ENCODE measurements at places on chromosomes 2 and 18.

DNA sequence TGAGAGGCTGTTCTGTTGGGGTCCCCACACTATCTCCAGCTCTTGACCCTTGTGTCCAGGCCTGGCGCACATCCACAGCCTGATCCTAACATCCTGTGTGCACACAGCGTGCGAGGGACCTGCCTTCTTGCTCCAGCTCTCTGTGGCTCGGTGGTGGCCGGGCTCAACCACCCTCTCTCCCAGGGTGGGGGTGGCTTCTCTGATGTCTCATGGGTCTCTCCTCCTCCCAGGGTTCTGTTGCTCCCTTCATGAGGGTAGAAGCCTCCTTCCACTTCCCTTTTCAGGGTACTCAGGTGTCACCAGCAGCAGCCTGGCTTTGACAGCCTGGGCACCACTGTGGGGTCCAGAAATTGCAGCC lies 196.9 kb upstream of the RAB6C start:
- no peak for DNase-seq

GRCh38 chr2:179521944-179522343 lies 257.3 kb upstream of the SESTD1 start:
- DNase-seq = no peak

GRCh38 chr2:1784087-1784486 lies 39.8 kb upstream of the PXDN start:
- DNase-seq = no peak

DNA sequence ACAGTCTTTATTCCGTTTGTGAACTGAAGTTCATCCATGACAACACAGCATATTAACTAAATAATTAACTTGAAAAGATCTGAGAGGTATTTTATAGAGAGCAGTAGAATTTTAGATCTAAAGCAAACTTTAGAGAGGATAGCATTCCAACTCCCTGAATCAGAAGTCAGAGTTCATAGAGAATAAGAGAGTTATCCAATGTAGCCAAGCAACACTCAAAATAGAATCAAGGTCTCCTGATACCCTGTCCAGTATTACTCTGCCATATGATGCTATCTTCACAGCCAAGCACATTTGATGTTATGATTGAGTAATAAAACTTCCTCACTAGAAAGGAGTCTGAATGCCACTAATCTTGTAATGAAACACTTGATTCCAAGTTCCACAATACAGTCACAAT lies 55.5 kb downstream of the RIT2 start:
- no peak for DNase-seq

DNA sequence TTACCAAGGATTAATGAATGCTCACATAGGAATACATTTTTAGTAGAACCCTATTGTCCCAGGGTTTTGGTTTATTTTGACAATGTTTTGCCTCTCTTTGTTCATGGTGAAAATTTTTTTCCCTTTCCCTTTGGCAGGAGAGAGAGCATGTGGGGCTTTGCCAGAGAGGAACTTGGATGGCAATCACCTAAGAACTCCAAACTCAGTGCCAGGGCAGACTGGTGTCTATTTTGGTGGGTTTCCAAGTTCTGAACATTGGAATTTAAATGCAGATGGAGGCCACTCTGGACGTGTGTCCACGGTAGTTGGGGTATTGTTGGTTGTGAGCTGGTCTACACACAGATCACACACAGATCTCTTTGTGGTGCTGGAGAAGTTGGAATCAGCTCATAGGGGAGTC lies 2091.1 kb upstream of the PIK3C3 start:
- no peak for DNase-seq

DNA sequence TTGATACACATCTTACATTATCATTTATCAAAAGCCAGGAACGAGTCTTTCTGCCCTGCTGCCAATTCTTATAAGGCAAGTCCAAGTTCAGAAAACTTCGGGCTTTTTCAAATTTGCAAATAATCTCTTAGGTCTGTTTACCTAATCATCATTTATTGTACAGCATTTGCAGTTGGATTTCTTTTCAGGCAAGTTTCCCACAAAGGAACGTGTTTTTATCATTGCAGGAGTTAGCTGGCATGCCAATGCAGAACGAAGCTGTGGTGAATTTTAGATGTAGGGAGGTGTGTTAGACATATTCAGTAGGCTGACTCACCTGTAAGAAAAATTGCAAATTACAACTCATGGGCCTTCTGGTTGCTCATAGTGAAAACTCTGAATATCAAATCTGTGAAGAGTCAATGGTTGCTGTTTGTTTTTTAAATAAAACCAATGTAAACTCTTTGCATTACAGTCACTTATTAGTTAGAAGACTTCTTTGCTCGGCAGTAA lies 209.6 kb downstream of the SRBD1 start:
- DNase-seq = no peak

- DNase-seq = no peak
These were observed 499.3 kb upstream of the SMIM21 start for GRCh38 chr18:75926811-75927210.

DNA sequence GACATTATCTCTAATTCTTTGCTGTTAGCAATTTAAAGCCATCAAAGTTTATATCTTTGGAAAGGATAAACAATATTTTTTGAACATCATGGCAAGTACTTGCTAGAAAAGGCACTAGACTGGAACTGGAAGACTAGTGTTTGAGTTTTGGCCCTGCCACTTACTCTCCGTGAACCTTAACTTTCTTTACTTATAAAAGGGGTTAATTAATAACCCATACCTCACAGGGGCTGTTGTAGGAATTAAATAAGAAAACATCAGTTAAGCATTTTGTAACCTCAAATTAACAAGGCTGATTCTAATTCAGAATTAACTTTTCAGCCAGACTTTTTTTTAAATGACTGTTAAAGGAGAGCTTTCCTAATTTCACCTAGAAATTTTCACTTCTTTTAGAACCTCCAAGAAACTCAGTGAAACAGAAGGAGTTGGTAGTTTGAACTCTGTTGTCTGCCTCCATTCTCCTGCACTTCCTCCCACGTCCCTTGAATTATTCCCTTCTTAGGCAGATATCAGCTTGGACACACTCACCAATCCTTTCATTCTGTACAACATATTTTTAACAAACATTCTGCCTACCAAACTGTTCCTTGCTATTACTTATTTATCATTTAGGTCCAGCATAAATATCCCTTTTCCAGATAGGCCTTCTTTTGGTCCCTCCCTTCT lies 79.5 kb downstream of the COX7A2L start:
- DNase-seq = no peak

- no peak for DNase-seq
These were observed 186.5 kb upstream of the NRP2 start for GRCh38 chr2:205495819-205496218.

DNA sequence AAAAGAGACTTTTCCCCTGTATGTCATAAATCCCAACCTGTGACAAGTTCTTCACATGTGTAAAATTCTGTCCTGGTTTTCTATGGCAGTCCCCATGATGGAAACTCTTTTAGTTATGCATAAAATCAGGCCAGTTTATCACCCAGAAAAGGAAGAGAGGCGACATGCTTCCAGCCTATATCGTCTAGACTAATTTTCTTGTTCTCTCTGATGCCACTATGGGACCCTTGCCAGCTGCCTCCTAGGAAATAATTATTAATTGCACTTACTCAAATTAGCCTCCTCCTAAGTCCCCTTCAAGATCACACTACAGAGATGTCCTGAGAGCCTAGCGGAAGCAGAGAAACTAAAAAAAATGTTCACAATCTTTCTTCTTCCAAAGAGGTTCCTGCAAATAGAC lies 722.4 kb downstream of the NRXN1 start:
- no peak for DNase-seq

GRCh38 chr18:63515801-63516200 lies 26.4 kb upstream of the SERPINB12 start:
- no peak for DNase-seq

- DNase-seq = no peak
These were observed 13.5 kb upstream of the CNDP2 start for GRCh38 chr18:74482697-74483096.

GRCh38 chr18:61720496-61720895 lies 172.3 kb downstream of the RNF152 start:
- no peak for DNase-seq

DNA sequence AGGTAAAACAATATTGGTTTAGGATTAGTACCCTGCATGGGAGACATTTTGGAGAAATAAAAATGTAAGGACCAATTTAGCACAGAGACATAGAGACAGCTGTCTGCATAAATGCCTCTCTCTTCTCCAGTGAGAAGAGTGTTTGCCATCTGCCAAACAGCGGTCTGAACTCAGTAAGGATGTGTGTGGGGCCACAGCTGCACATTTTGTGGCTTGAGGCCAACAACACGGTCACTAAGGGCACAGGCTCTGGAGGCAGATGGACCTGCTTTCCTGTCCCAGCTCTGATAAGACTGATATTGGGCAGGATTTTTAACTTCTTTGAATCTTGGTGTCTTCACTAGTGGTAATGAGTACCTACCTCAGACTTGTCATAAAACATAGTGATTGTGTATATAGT lies 10.2 kb downstream of the ZBTB14 start:
- no peak for DNase-seq

GRCh38 chr2:74387346-74387745 lies 7.2 kb upstream of the DCTN1 start:
- DNase-seq = no peak

DNA sequence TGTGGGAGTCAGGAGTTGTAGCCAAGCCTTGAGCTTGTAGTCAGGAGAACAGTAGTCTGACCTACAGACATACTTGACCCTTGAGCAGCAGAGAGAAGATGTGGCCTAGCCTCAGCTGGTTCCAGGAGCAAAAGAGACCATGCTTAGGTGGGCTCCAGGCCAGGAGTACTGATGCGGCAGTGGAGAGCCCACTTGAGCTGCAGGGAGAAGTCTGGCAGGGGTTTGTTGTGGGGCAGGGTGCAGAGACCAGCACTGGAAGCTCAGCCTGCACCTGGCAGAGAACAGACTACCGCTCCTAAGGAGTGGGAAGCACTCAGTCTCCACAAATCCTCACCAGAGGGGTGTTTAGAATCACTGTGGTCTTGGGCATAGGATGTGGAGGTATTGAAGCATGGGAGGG lies 197.9 kb downstream of the TPGS2 start:
- no peak for DNase-seq

DNA sequence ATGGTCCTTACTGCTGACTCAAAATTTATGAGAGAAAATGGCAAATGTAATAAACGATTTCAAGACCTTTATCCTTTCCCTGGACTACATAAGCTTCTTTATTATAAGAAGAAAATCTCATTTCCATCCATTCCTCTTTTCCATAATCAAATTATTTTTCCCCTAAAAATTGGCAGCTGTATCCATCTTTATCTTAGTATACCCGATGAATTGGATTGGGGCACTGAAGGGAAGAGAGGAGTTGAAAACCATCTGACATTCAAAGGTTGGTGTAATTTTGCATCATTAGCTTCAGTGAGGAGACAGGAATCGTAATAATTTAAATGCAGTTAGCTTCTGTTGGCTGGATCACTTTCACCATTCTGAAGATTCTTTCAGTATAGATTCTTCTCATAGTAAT lies 574.1 kb downstream of the XIRP2 start:
- DNase-seq = no peak

DNA sequence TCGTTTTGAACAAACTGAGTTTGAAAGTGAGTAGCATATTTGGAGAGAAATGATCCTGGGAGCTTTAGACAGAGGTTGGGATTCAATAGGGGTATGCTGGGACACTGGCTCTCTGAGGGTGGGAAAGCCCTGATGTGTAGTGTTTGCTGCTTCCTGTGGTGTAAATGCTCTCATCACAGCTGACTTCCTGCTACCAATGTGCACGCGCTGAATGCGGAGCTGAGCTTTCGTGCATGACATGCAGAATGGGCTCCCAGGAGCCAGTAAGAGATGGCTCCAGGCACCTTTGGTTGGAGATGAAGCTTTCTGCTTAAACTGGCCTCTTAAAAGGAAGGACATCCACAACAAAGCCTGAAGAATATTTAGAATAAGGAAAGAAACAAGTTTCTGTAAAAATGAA lies 224.1 kb upstream of the CCDC150 start:
- no peak for DNase-seq

DNA sequence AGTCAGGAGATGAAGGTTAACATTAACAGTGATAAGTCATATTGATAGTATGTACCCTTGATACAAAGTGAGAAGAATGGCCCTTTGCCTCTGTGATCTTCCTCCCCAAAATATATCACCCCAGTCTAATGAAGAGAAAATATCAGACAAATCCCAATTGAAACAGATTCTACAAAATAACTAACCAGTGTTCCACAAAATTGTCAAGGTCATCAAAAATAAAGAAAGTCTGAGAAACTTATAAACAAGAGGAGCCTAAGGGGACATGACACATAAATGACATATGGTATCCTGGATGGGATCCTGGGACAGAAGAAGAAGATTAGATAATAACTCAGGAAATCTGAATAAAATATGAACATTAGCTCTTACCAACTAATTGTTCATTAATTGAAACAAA lies 398.4 kb downstream of the DSC3 start:
- DNase-seq = no peak

DNA sequence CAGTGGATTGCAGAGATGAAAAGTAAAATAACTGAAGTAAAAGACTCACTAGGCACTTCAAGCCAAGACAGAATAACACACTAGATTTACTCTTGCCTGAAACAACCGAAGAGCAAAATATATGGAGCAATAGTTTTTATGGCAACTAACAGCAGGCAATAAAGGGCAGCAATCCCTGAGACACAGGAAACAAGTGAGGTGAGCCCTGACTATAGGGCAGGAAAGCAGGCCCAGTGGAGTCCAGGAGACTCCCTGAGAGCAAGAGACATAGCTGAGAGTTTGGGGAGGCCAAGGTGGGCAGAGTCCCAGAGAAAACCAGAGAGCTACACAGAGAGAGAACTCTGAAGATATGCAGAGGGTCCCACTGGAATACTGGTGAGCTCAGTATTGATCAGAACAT lies 18.8 kb downstream of the FARSB start:
- DNase-seq = no peak

- no peak for DNase-seq
These were observed 15.4 kb downstream of the TMEM163 start for GRCh38 chr2:134703426-134703825.

All from activated CD4-positive, alpha-beta T cell treated with anti-CD3 and anti-CD28 coated beads for 24 hours (primary cell).